Cerebellar nuclear complex (tissue), 1 donor: ENCODE measurements at places on chromosomes 6 and 20.

DNA sequence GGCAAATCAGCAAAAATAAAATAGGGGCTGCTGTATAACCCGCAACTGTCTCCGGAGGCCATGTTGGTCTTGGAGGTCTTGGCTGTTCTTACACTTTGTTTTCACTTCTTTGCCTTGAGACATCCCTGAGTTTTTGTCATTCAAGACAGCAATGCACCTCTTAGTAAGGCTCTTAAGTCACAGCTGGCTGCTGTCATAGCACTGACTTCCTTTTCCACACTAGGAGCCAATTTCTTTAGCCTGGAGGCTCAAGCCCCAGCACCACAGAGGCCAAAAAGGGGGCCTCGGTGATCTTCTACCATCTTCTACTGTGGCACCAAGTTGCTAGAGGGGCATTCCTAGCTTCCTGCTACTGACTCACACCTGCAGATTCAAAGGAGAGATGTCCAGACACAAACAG is 536.3 kb downstream of the CDH26 start:
- DNase-seq: no peak

DNA sequence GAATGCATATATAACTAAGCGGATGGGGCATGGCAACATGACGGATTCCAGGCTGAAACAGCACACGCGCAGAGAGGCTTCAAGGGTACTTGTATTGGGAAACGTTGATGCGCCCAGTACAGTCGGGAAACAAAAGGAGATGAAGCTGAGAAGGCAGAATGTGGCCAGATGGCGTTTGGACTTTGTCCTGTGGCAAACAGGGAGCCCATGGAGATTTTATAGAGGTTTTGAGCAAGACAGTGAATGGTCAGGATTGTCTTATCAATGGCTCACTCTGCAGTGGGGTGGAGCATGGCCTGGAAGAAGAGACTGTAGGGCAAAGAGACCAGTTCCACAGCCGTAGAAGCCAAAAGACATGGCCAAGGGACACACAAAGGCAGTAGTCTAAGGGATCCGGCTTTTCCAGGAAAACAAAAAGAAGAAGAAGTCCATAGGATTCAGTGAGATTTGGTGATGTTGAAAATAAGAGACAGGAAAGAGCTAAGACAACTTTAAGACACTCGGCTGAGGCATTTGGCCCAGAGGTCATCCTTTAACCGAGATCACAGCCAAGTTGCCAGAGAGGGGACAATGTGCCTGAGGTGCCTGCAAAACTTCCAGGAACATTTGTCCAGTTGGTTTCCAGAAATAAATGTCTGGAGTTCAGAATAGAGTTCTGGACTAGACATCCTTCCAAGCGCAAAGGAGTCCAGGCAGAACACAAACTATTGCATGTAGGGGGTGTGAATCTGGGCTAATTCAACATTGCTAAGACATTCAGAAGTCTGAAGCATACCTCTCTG is 123.0 kb upstream of the RREB1 start:
- no peak for DNase-seq

DNA sequence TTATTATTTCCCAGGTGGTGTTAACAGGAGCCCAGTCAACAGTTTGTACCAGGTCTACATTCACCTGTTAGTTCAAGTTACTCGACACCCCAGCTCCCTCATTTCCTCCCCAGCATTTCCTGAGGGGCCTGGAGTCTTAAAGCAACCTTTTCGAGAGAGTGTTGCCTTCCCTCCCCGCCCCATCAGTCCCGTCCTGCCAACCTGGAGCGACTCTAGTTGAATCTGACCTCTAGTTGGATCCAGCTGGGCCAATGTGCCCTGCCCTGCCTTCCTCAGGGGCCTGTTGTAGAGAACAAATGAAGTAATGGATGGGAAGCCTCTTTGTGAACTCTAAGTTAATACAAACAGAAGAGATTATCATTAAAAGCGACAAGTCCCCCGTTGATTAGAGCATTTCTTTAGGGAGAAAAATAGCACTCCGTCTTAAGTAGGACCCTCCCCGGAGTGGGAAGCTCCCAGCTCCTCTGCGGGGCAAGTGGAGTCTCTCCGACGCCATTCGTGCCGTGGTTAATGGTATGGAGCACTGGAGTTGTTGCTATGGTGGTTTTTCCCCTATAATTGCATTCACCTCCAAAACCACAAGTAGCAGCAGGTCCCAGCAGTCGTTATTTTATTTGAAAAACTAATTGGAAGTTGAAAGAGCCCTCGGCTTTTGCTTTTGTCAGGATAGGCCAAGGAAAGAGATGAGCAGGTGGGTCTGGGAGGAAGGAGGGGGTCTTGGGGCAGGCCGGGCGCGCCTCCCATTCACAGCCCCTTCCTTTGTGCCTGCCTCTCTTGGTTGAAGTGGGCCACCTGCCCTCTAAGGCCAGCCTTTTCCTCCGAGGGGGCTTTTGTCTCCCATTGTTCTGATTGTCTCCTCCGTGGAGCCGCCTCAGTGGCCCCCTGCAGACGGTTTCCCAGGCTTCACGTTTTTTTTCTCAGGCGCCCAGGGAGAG is 16.1 kb downstream of the GHRH start:
- no peak for DNase-seq

- no peak for DNase-seq
Measured at GRCh38 chr6:125216015-125216414, 62.4 kb downstream of the TPD52L1 start.

- DNase-seq: no peak
Measured at GRCh38 chr6:111566222-111566734, 39.4 kb downstream of the TRAF3IP2 start.

DNA sequence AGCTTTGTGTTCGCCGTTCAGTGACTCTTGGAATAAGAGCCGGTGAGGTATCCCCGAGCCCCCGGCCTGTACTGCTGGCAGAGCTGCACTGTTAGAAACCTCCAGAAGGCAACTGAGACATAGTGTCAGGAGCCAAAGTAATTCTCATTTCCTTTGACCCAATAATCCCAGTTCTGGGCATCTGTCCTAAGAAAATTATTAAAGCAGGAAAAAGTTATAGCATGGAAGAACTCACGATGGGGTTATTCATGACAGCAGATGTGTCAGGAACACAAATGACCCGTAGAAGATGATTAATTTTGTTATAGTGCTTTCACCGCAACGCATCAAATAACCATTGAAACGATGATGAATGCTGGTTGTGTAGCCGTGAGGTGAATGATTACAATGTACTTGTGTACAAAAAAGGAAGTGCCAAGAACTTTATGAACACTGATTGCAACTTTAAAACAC is 20.3 kb downstream of the CYP21A2 start:
- no peak for DNase-seq
